ENCODE measurements at places on chromosomes 16 and 17.

DNA sequence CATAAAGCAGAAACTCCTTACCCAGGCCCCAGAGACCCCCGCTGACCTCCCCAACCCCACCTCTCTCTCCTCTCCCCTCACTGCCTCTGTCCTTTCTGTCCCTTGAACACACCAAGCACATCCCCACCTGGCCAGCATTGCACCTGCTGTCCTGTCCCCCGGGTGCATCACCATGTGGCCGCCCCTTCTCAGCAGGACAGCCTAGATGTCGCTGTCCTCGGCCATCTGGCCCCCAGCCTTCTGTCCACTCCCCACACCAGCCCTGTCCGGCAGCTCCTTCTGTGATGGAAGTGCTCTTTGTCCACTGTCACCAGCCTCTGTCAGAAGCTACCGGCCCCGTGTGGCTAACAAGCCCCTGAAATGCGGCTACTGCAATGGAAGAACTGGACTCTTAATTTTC lies 12.3 kb upstream of the MPRIP start:
- DNase-seq, result no peak

GRCh38 chr16:47634727-47635126 lies 173.6 kb downstream of the PHKB start:
- DNase-seq, result peak; percentile 8

DNA sequence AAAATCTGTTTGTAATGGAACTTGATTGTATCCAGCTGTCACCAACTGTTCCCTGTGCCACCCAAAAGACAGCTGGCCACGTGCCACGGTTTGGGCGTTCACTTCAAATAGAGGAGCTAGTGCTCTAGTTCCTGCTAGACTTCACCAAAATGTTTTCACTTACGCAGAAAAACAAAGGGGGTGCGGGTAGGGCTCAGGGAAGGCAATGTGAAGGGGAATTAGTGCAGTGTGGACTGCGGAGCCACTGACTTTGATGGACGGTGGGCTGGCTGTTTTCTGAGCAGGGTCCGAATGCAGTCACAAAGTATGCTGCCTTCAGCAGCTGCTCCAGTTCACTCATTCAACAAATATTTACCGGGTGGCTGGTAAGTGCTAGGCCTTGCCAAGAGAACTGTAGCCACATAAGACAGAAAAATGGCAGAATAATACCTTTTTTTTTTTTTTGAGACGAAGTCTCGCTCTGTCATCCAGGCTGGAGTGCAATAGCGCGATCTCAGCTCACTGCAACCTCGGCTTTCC lies 7.6 kb upstream of the CYTH1 start:
- DNase-seq, result no peak

GRCh38 chr16:51490866-51491265 lies 339.8 kb upstream of the SALL1 start:
- no peak for DNase-seq

DNA sequence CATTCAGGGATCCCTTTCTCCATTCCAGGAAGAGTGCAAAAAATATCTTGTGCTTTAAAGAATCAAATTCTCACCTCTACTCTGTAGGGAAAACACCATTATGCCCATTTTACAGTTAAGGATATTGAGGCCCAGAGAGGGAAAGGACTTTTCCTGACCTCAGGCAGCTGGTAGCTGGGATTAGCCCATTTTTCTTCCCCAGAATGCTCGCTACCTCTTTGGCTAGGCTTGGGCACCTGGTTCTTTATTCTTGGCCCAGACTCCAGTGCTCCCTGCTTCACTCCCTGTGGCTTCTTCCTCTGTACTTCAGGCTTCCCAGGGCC lies 45.7 kb downstream of the MEOX1 start:
- no peak for DNase-seq

DNA sequence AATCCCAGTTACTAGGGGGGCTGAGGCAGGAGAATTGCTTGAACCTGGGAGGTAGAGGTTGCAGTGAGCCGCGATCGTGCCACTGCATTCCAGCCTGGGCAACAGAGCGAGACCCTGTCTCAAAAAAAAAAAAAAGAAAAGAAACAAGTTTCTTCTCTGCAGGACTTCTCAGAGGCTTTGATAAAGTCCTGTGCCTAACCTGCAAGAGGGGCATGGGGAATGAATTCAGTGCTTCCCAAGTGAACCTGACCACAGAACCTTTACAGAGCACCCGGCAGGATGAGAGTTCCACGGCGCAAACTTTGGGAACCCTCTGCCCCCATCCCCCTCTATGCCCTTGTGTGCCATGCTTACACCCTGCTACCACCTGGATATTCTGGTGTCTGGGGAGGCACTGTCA lies 17.9 kb downstream of the ITGB4 start:
- DNase-seq, result no peak

GRCh38 chr17:44558710-44559633 lies 1.7 kb downstream of the FZD2 start:
- DNase-seq, result no peak

- no peak for DNase-seq
These were observed 28.7 kb downstream of the ADGRG5 start for GRCh38 chr16:57571098-57571497.

All from OCI-M1 (cell line).